SW480 (cell line): ENCODE measurements at places on chromosomes 2 and 18.

GRCh38 chr2:231016566-231017230, 20.6 kb upstream of the C2orf72 start:
- DNase-seq = no peak

GRCh38 chr2:121697108-121697631, 39.5 kb downstream of the NIFK start:
- DNase-seq = no peak

DNA sequence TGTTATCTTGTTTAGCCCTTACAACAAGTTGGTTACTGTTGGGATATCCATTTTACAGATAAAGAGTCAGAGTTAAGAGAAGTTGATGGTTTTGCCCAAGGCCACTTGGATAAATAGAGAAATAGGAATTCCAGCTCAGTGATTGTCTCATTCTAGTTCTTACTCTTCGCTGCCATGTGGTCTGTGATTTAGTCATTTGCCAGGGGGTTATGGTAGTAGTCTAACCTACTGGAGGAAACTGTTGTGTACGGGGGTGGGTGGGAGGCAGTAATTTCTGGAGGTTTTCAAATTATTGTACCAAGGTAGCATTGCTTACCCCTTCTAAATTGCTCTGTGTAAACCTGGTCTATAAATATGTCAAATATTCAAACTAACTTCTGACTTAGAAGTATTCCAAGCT, 110.4 kb downstream of the MAP2 start:
- DNase-seq = no peak

DNA sequence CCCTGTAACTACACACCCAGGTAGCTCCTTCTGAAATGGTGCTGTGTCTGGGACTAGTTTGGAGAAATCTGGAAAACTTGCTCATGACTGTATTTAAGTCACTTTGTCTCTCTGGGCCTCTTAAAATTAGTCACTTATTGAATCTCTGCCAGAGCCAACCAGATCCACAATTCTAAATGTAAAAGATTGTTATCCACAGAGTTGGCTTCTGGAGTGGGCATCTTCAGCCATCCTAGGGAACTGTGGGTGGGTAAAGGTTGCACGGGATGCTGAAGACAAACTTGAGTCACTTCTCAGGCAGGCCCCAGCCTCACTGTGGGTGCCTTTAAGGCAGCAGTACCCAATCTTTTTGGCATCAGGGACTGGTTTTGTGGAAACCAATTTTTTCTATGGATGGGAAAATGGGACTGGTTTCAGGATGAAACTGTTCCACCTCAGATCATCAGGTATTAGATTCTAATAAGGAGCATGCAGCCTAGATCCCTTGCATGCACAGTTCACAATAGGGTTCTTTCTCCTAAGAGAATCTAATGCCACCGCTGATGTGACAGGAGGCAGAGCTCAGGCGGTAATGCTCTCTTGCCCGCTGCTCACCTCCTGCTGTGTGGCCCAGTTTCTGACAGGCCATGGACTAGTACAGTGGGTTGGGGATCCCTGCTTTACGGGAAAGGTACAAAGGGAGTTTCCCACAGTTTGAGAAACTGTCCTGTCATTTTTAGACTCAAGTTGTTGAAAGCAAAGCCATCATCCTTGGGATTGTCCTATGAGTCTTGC, 98.3 kb upstream of the SPRED2 start:
- no peak for DNase-seq

- DNase-seq = no peak
Measured at GRCh38 chr2:42353792-42354429, 7.1 kb downstream of the COX7A2L start.

- peak; percentile 51 for DNase-seq
Measured at GRCh38 chr2:61759718-61760117, 94.1 kb downstream of the FAM161A start.

- DNase-seq = peak; percentile 50
Measured at GRCh38 chr2:27249891-27250651, 12.8 kb downstream of the SLC30A3 start.

GRCh38 chr2:118774458-118775133, 72.9 kb downstream of the EN1 start:
- DNase-seq = peak; percentile 37

GRCh38 chr18:74589021-74589420, 8.6 kb upstream of the ZNF407 start:
- DNase-seq = no peak

- DNase-seq = no peak
Measured at GRCh38 chr2:159484532-159484931, 131.8 kb downstream of the BAZ2B start.

DNA sequence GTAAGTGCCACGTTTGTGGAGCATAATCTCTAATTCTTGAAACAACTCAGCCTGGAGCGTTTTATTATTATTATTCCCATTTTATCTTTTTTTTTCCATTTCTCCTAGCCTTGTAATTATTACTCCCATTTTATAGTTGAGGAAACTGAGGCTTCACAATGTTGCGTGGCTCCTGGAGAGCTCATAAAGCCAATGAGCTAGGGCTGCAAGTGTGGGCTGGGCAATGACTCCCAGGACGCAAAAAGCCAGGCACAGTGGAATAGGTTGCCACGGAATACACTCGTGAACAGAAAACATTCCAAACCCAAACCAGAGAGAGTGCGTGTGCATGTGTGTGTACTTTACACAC, 13.5 kb upstream of the KLF11 start:
- no peak for DNase-seq

GRCh38 chr2:217108086-217108485, 248.2 kb upstream of the TNP1 start:
- DNase-seq = no peak

DNA sequence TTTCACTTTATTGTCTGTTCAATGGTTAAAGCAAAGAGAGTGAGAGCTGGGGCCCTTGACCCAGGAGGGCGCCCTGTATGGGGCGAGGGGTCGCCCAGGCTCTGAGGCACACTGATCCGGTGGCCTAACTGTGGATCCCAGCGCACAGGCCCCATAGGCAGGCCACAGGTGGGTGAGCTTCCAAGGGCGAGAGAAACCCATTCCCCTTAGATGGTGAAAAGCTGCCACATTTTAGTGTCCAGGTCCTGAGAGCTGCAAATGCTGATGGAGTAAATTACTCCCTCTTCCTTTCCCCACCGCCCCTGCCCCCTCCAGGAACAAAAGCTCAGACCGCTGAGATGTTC, 5.9 kb upstream of the DLX2 start:
- no peak for DNase-seq

GRCh38 chr2:60764736-60765534, 8.9 kb downstream of the PAPOLG start:
- DNase-seq = no peak

- DNase-seq = no peak
Measured at GRCh38 chr2:47568164-47568850, 165.4 kb downstream of the MSH2 start.

DNA sequence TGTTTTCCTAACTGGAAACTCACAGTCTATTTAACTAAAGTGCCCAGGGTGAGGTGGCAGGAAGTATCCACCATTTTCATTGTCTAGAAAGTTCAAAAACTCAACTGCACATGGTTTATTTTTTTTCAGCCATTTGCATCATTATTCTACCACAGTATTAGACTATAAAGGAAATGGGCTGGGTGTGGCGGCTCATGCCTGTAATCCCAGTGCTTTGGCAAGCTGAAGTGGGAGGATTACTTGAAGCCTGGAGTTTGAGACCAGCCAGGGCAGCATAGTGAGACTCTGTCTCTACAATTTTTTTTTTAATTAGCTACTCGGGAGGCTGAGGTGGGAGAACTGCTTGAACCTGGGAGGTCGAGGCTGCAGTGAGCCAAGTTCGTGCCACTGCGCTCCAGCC, 213.8 kb downstream of the MYO3B start:
- DNase-seq = no peak

GRCh38 chr2:229226382-229226781, 44.7 kb downstream of the PID1 start:
- no peak for DNase-seq

- no peak for DNase-seq
Measured at GRCh38 chr18:42872838-42873237, 242.6 kb downstream of the RIT2 start.

- peak; percentile 63 for DNase-seq
Measured at GRCh38 chr2:190781604-190782198, 98.9 kb upstream of the GLS start.

DNA sequence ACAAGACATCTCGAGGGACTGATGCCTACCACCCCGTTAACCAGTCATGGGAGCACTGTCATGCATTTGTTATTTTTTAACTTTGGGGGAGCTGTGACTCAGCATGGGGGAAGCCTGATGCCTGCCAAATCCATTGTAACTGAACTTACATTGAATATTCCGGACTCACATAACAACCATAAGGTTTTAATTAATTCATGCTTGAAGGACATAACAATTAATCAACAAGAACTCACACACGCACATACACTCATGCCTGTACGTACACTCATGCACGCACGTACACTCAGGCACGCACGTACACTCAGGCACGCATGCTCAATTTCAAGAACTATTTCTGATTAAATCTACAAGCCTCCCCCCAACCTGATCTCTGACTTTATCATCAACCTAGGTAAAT, 1639.1 kb downstream of the SUCLG1 start:
- no peak for DNase-seq

- no peak for DNase-seq
Measured at GRCh38 chr2:65231892-65232477, 4.4 kb downstream of the ACTR2 start.

- DNase-seq = no peak
Measured at GRCh38 chr2:216903470-216903869, 43.6 kb upstream of the TNP1 start.

- DNase-seq = no peak
Measured at GRCh38 chr2:154974041-154974440, 275.5 kb downstream of the KCNJ3 start.

- DNase-seq = no peak
Measured at GRCh38 chr18:36759167-36759776, 69.5 kb downstream of the TPGS2 start.

DNA sequence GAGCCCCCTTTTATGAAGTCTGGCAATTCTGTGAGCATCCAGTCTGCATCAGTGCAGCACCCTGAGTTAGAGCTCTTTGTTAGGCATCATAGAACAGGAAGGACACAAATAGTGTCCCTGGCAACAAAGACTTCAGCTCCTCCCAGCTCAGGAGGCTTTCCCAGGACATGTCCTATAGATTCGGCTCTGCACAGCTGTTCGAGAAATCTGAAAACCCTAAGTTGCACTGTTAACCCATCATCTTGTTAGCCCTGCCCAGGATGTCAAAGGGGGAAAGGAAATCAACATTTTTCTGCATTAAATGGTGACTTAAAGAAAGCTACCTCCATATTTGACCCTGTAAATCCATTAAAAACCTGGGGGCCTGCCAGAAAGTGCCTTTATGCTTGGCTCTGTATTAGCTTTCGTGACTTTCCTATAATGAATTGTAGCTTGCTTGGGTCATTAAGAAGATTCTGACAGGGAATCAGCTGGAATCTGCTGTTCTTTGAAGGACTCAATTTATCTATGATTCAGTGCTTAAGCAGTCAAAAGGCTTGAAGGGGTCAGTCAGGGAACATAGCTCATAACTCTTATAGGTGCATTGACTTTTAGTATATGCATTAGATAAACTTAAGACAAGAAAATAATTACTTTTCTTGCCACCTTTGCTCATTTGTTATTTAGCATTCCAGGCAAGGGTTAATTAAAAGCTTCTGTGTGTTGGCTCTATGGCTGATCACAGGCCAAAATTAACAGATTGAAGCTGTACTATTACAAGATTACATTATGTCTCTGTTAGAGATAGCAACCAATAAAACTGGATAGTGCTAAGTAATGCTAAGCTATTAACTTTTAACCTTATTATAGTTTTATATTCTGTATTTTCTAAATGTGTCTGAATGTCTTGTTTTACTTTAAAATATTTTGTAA, 20.6 kb downstream of the ERMN start:
- no peak for DNase-seq

- DNase-seq = peak; percentile 91
Measured at GRCh38 chr2:230908595-230909191, 16.3 kb downstream of the GPR55 start.

DNA sequence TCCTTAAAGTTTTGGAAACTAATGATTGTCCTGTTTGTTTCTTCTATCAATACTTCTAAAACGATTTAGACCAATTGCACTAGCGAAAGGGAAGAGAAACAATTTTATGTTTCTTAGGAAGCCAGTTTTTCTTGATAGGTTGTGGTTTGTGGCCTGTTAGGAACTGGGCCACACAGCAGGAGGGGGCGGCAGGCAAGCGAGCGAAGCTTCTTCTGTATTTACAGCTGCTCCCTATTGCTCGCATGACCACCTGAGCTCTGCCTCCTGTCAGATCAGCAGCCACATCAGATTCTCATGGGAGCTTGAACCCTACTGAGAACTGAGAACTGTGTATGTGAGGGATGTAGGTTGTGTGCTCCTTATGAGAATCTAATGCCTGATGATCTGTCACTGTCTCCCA, 201.5 kb upstream of the PXDN start:
- no peak for DNase-seq
